ENCODE measurements at places on chromosomes 16 and 17.

DNA sequence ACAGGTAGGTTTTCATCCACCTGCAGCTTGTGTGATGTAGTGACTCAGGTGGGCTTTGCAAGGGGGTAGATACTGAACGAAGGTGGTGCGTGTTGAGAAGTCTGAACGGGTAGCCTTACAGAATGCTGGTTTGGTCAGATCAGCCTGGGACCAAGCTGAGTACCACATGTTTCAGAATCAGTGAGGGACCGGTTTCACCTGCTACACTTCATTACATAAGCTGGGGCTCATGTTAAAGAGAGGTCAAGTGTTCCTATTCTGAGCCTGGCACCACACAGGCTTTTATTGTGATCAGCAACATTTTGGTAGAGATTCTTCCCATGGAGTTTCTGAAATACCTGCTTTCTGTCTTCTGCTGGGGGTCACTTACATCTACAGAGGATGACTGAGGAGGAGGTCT lies 207.4 kb upstream of the EEF2KMT start:
- DNase-seq, result no peak

DNA sequence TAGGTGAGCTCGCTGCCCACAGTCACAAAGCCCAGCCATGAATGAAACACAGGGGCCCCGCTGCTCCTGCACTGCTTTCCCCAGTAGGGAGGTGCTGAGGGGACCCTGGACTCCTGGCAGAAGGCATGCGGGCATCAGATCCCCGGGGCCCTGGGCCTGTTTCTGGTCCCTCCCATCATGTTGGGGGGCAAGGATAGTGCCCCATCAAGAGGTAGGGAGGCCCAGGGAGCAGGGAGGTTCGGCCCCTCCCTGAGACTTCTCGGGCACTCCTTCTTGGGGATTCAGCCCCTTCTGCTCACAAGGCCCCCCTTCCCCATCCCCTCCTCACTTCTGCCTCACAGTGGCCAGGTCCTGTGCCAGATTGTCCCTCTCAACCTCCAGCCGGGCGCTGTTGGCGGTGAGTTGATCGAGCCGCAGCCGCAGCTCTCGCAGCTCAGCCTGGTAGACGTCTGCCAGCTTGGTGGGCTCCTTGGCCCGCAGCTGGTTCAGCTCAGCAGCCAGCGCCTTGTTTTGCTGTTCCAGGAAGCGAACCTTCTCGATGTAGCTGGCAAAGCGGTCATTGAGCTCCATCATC lies 515 bp downstream of the GFAP start:
- no peak for DNase-seq

DNA sequence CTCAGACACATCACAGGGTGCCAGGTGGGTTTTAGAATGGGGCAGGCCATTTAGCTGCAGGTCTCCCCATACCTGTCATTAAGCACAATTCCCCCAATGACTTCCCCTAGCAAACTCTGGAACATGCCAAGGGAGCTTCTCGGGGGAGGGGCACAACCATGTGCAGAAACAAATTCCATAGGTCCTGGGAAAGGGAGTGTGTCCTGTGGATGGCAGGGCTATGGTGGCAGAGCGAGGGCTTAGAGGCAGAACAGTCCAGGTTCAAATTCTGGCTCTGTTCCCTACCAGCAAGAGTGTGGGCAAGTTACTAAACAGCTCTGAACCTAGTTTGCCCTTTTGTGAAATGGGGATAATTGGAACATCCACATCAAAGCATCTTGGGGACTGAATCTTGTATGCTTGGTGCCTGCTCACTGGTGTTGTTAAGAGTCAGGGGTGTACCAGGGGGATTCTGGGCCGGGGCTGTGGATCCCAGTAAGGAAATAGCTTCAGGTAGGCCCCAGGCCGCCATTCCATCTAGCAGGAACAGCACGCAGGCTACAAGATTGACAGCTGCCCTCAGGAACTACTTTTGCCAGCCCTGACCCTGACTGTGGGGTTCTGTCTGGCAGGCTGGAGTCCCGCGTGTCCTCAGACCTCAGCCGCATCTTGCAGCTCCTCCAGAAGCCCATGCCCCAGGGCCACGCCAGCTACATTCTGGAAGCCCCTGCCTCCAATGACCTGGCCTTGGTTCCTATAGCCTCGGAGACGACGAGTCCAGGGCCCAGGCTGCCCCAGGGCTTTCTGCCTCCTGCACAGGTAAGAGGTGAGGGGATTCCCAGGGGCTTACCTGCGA lies 5.6 kb upstream of the DCAF7 start:
- no peak for DNase-seq

DNA sequence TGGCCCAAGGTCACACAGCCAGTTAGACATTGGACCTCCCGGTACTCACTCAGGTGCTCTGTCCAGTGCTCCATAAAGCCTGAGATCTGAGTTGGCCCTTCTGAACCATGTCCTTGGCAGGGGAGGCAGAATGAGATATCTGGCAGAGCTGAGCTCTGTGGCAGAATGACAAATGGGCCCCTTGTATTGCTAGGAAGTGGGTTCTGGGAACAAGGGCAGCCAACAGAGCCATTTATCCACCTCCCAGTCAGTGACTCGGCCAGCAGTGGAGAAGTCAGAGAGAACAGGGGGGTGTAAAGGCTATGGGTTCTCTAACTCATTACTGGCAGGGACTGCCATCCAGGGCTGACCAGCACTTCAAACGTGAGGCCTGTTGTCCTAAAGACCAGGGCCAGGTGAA lies 117.1 kb upstream of the NLRP1 start:
- no peak for DNase-seq

- DNase-seq, result no peak
Measured at GRCh38 chr17:14604591-14605266, 303.8 kb downstream of the HS3ST3B1 start.

GRCh38 chr16:84054271-84054670 lies 11.7 kb upstream of the SLC38A8 start:
- no peak for DNase-seq

DNA sequence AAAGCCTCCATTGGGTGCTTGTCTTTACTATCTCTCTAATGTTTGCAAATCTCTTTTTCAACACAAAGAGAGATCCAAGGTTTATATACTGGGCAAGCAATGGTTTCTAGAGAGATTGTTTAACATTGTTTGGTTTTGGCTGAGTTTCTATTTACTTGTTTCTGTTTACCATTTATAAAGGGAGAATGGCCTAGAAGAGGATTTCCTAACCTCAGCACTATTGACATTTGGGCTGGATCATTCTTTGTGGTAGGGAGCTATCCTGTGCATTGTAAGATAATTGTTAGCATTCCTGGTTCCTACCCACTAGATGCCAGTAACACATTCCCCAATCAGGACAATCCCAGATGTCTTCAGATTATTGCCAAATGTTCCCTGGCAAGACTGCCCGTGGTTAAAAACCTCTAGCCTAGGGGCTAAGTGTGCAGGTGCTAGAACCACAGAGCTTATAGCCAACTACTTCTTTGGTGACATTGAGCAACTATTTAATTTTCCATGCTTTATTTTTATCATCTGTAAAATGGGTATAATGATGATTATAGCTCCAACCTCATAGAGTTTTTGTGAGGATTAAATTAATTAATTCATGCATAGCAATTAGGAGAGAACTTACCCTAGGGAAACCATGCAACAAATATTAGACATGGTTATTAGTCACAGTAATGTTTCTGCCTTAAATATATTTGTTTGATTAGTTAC lies 413.9 kb upstream of the MAF start:
- DNase-seq, result no peak

DNA sequence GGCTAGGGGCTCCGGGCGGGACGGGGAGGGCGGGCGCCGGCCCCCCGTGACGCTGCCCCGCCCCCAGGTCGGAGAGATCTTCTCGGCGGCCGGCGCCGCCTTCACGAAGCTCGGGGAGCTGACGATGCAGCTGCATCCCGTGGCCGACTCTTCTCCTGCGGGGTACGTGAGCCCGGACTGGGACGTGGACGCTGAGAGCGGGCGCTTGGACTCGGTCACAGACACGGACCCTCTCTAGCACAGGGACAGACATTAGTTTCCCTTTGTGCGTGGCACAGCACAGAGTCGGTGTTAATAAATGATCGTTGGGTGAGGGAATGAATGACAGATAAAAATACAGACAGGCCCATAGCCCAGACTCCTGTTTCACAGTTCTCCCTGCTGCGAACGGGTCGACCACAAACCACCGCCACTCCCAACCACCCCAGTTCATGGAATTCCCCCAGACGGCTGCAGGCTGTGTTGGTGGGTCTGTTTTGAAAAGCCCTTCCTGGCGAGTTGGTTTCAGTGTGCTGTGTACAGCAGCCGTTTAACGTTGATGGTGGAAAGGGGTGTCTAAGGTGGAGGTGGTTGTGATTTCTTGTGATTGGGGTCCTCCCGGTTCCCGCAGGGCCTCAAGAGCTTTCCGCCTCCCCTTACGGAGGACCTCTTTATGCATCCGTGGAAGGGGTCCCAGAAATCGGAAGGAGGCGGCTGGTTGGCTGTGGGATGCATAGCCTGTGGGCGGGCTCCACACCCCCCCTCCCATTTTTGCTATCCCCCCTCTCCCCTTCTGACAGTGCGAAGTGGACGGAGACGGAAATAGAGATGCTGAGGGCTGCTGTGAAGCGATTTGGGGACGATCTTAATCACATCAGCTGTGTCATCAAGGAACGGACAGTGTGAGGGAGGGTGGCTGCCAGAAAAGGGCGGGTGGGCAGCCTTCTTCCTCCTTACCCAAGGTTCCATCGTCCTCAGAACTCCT lies 2.9 kb downstream of the RNASEK start:
- DNase-seq, result peak; percentile 74

GRCh38 chr17:75679706-75680211 lies 12.6 kb downstream of the SAP30BP start:
- DNase-seq, result no peak

GRCh38 chr16:83520596-83520995 lies 287.2 kb upstream of the HSBP1 start:
- DNase-seq, result no peak

- DNase-seq, result no peak
Measured at GRCh38 chr17:50261051-50261915, 13.0 kb upstream of the TMEM92 start.

GRCh38 chr16:84507011-84507982 lies 2.8 kb upstream of the MEAK7 start:
- DNase-seq, result peak; percentile 56

DNA sequence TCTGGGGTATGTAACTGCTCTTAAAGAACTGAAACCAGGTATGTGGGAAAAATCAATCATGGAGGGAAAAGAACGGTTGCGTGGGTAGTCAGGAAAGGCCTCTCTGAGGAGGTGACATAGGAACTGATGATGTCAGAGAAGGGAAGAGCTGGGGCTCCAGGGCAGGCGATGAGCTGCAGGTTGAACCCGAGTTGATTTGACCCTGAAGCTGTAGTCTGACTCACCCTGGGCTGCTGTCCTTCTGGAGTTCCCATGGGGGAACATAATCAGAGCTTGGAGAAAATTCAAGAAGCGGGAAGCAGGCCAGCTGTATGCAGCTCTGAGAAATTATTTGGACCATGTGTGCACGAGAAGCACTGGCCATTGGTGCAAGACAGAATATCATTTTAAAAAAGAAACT lies 16.7 kb downstream of the SLC6A2 start:
- no peak for DNase-seq

- DNase-seq, result no peak
Measured at GRCh38 chr16:4101421-4102219, 14.6 kb downstream of the ADCY9 start.

GRCh38 chr17:69066482-69066881 lies 5.8 kb upstream of the ABCA9 start:
- no peak for DNase-seq

DNA sequence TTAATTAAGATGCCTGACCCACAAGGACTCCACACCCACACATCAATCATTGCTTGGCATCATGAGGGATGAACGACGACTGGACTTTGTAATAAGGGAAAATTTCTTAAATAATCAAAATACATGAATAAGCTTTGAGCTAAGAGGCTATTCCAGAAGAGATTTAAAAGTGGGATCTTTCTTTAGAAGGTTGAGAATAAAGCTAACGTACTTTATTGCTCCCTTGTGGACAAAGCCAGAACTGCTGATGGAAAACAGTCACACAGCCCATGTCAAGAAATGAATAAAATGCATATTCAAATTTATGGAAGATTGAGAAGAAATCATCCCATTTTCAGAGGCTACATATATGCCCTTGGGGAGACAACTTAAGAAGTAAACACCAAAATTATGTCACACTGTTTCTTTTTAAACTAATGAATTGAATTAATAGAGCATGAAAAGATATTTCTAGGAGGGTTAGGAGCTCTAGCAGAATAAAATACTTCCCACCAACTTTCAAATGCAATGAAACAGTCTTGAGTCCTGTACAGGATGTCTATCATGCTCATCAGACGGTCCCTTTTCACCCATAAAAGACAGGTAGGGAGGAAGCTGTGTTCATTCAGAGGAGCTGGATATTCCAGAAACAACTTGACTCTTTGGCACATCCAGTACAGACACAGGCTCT lies 60.2 kb upstream of the PHOSPHO1 start:
- DNase-seq, result no peak

DNA sequence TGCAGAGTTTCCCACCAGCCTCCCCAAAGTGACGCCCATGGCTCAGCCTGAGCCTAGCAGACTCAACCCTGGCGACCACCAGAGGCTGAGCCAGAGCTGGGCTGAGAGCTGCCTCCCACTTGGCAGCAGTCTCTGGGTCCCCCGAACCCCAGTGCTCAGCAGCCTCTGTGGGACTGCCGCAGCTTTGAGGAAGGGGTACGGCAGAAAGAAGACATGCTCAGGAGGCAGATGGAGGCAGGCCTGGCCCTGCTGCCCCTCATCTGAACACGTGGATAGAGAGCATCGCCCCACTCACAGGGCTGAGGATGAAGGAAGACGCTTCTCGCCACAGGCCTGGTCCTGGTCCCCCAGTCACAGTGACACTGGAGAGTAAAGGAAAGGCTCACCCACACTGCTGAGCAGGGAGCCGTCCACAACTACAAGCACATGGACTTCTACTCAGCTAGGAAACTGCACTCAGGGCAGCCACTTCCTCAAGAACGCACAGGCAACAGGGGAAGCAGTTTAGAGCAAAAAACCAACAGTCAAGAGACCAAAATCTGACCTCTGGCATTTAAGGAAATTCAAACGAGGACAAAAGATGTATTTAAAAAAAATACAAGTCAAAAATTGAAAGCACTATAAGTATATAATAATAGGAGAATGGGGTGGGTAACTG lies 45.2 kb upstream of the GSG1L start:
- no peak for DNase-seq

- DNase-seq, result no peak
Measured at GRCh38 chr17:67531291-67531690, 154.2 kb downstream of the PITPNC1 start.

GRCh38 chr16:1155353-1156054 lies 2.6 kb downstream of the CACNA1H start:
- no peak for DNase-seq

- no peak for DNase-seq
Measured at GRCh38 chr16:53958341-53958880, 254.5 kb downstream of the FTO start.

GRCh38 chr17:2025220-2025621 lies at the start of gene RTN4RL1:
TSS of gene RTN4RL1 (minus strand) at chr17:2025334. CDS start at chr17:2024865, 469 bp downstream.
- DNase-seq, result peak; percentile 56

GRCh38 chr17:51200295-51200694 lies 34.1 kb downstream of the NME2 start:
- DNase-seq, result no peak

GRCh38 chr17:72392056-72393010 lies 271.5 kb downstream of the SOX9 start:
- DNase-seq, result no peak
